ENCODE measurements at places on chromosomes 7 and 10. TPM values are rescaled to one million over a fixed set of nuclear protein-coding genes. Genes with fewer than 3 reads are reported as not detected.

ALOX5 gene
- total RNA-seq = 0.13 TPM

ANXA8L1 gene
- 60.6 TPM for total RNA-seq

SHOC2 gene
- 30.3 TPM for total RNA-seq

HOXA2 gene
- not detected for total RNA-seq

DNA sequence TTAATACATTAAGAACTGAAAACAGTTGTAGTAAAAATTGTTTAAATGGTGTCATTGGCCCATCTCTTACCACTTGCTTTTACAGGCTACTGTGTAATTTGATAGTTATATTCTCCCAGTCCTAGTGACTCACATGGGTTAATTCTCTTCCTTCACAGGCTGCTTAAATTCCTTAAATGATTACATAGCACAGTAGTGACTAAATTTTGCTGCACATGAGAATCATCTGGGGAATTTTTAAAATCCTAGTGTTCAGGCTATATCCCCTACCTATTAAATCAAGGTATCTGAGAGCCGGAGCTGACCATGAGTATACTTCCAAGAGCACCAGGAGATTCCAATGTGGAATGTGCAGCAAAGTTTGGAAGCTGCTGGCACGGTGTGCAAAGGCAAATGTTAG is 45.3 kb upstream of the ZNF800 start:
- peak; percentile 85 for DNase-seq

- DNase-seq = no peak
These were observed 89.9 kb downstream of the ARHGAP12 start for GRCh38 chr10:31838709-31839108.

- no peak for DNase-seq
These were observed 50.0 kb upstream of the PDK4 start for GRCh38 chr7:95646350-95646749.

- DNase-seq = no peak
These were observed 21.9 kb upstream of the CREB3L2 start for GRCh38 chr7:138023618-138024342.

DNA sequence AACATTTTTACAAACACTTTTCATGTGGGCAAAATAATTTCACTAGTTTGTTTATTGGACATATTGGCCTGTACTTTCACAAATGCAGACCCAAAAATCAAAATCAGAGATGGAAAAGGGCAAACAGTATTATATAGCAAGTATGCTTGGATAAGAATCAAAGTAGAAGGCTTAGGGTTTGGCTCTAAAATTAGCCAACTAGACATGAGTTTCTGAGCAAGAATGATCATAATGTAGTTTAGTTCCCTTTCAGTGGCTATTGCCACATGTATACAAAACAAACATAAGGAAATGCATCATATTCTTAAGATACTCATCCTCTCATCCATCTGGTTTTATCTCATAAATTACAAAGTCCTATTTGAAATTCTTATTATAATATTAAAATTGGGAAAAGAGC is 132.5 kb downstream of the IMMP2L start:
- no peak for DNase-seq

DNA sequence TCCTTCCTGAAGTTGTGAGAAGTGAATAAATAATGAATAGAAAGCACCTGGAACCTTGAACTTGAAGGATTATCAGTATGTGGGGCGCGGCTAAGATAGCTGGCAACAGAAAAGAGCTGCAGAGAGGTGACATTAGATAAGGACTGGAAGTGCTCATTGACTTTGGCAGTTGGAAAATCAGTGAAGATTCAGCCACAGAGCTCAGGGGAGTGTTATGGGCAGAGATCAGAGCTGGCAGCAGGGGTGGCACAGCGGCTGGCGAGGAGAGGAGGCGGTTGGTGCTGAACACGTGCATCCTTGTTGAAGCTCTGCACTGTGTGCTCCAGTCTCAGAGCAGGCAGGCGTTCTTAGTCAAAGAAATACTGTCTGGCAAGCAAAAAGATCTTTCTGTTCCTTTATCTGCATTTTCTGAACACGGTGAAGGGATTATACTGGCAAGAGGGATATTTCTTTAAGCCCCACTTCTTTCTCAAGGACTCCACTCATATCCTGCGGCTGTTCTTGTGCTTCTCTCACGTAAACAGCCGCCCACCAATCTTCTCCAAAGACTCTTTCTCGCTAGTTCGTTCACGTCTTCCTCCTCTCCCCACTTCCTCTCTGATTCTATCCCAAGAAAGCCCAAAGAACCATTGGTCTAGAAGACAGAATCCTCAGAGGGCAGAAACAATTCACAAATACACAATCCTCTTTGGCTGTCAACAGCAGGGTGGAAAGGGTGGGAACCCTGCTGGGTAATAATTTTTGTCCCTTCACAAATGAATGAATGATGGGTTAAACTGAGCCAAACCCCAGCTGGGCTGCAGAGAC is 38.6 kb upstream of the ADD3 start:
- no peak for DNase-seq

DNA sequence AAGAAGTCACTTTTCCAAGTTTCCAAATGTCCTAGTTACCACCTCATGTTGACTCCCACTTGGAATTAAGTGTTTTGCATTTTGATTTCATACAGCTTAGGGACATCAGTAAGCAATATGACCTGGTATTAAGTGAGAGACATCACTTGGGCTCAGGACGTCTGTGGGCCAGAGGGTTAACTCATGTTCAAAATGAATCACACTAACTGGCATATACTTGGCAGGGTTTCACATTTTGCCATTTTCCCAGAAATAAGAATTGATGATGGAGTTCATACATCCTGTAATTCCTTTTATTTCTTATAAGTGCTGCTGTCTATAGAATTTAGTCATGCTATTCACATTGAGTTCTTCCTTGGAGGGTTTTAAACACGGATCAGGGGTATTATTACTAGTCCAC is 516.5 kb downstream of the PHTF2 start:
- no peak for DNase-seq
